ENCODE measurements at places on chromosomes 7 and 10.

GRCh38 chr10:17022896-17023295, 106.7 kb downstream of the CUBN start:
- DNase-seq, result no peak

- DNase-seq, result peak; percentile 46
Observed at GRCh38 chr10:98404571-98405359, 10.2 kb downstream of the PYROXD2 start.

DNA sequence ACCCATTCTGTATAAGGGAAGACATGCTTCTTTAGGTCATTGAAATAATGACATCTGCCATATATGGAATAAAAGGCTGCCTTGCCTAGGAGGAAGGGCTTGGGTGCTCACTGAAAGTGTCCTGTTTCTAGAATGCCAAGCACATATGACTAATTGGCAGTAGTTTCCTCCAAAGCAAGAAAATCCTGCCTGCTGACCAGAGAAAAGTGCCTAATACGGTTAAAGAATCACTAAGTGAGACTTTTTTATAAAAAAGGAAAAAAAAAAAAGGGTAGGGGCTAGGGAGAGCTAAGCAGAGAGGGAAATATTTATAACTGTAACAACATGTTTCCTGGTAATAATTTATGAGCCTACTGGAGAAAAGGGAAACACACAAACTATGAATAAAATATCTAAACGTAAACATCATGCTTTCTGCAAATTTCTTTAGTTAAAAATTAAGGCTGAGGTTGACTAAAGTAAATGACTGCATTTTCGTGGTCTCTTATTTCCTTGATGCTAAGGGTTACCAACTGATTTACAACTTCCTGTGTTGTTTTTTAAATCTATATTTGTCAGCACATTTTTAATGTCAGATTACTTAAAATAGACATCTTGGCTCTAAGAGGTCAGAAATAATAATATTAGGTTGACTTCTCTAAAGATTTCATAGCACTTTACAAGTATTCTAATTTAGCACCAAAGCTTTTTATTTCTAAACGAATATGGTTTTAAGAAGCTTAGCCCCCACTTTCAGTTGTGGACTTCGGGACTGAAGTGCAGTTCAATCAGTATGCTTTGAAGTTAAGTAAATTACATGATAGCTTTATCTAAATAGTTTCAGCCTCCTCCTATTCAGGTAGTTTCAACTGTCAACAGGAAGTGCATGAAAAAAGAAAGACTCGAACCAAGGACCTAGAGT, 89.6 kb downstream of the CABCOCO1 start:
- no peak for DNase-seq

GRCh38 chr7:15557686-15558085, 4.1 kb downstream of the AGMO start:
- DNase-seq, result no peak

All from fibroblast of skin of left quadriceps (primary cell).